Hematopoietic multipotent progenitor cell treated with erythropoietin and hydrocortisone succinate and interleukin-3 and kit ligand, for 15 days (in vitro differentiated cells): ENCODE measurements at places on chromosomes 7 and 10.
A peak's percentile ranks its signal among the peaks of the same experiment; 100 is the strongest.

GRCh38 chr7:158322616-158323530, 264.8 kb downstream of the PTPRN2 start:
- no peak for DNase-seq

GRCh38 chr10:75475460-75476182, 44.2 kb downstream of the LRMDA start:
- DNase-seq, result no peak

DNA sequence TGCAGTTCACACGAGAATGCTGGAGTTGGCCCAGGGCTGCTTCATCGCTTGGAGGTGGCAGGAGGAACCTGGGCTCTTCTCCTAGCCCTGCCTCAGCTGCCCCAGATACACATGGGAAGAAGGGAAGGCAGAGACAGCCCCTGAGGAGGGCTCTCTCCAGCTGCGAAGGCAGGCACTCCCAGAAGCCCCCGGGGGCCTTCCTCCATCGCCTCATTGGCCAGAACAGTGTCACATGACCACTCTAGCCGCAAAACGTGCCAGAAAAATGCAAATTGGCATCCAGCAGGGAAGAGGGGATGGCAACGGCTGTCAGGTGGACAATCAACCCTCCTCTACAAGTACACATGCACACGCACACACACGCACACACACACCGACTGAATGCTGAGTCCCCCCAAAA, 217.8 kb upstream of the FRMD4A start:
- no peak for DNase-seq

DNA sequence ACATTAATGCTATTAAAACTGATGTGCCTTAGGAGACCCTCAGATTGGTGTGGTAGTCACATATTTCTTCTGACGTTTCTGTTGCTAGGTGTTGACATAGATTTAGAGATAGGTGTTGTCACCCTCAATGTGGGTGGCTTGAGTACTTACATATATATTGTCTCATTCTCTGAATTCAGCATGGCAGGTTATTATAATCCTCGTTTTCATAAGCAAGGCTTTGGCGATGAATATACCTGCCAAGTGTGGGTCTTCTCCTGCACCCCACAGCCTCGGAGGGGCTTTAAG, 7.0 kb downstream of the FBH1 start:
- peak; percentile 38 for DNase-seq

- no peak for DNase-seq
Observed at GRCh38 chr10:42111661-42112330, 526.6 kb downstream of the ZNF33B start.

DNA sequence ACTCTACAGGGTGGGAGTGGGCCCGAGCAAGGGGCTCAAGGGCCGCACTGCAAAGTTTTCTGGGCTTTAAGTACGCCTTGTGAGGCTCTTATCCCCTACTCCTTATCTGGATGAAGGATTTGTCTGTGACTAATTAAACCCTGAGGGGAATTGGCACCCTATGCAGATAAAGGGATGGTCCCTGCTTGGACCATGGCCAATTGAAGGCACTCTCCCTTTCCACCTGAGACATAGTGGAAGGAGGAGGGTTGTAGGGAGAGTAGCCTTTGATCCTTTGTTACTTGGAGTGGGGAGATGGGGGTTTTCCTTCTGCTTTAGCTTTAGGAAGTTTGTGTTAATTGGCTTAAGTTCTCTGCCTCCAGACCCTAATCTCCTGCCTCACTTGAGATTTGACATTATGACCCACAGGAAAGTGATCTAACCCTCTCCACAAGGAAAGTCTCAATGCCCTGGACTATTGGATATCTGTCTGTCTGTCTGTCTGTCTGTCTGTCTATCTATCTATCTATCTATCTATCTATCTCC, 1158.8 kb upstream of the SORCS1 start:
- DNase-seq, result no peak

DNA sequence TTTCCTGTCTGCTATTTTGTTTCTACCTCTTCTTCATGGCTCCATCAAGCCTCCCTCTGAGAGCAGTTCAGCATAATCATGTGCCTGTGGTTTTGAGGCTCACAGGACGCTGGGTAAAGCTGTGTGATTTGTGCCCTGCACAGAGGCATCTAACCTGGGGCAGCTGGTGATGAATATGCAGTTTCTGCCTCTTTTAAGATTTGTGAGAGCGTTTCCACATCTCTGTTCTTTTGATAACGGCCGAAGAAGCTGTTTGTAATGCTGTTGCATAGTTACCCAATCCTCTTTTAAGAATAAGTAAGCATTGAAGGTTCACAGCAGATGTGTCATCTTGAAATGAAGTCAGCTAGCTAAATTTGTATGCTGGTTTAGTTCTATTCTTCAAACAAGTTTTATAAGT, 45.2 kb downstream of the PNLIPRP3 start:
- DNase-seq, result no peak

- no peak for DNase-seq
Observed at GRCh38 chr10:70124415-70124814, 8.2 kb downstream of the AIFM2 start.
